Epithelial cell of proximal tubule (primary cell): ENCODE measurements at places on chromosomes 7 and 10. TPM values are rescaled to one million over a fixed set of nuclear protein-coding genes. Genes with fewer than 3 reads are reported as not detected.

TRIM24 gene
- 17.4 and 21.4 TPM in 2 replicates for total RNA-seq

ENKUR gene
- not detected in 2 replicates for total RNA-seq

NPY4R gene
- not detected in 2 replicates for total RNA-seq

DPP6 gene
- total RNA-seq, result 1.2 TPM in 1 of 2 replicates, not detected in the other

SLIT1 gene
- total RNA-seq, result under 0.01 and 0.12 TPM in 2 replicates

PNLIPRP3 gene
- total RNA-seq, result not detected in 2 replicates

PAPOLB gene
- total RNA-seq, result 0.07 TPM in 1 of 2 replicates, not detected in the other

AKR1C4 gene
- not detected in 2 replicates for total RNA-seq

CNNM2 gene
- 1.2 and 1.3 TPM in 2 replicates for total RNA-seq

LIPJ gene
- not detected in 2 replicates for total RNA-seq

MALRD1 gene
- 0.06 TPM in 1 of 2 replicates, not detected in the other for total RNA-seq

ZNHIT1 gene
- 119 and 129 TPM in 2 replicates for total RNA-seq

SLC18A3 gene
- total RNA-seq, result not detected in 2 replicates

PGAM2 gene
- not detected in 2 replicates for total RNA-seq

SCIN gene
- total RNA-seq, result 5.1 and 6.3 TPM in 2 replicates

R3HCC1L gene
- 8.6 and 9.2 TPM in 2 replicates for total RNA-seq

RELN gene
- total RNA-seq, result 1.2 and 3.8 TPM in 2 replicates

OR2A1 gene
- 0.17 TPM in 1 of 2 replicates, not detected in the other for total RNA-seq

TMEM229A gene
- total RNA-seq, result not detected in 2 replicates

CYP3A4 gene
- not detected in 2 replicates for total RNA-seq

EGR2 gene
- 0.06 TPM in 1 of 2 replicates, not detected in the other for total RNA-seq

PDCD11 gene
- 32.6 and 35.2 TPM in 2 replicates for total RNA-seq

VWA2 gene
- 0.43 and 1.2 TPM in 2 replicates for total RNA-seq

FRAT2 gene
- total RNA-seq, result 6.3 and 11.4 TPM in 2 replicates

SLC29A3 gene
- 0.58 and 2.2 TPM in 2 replicates for total RNA-seq

ENTPD1 gene
- total RNA-seq, result not detected in 2 replicates

CALHM2 gene
- total RNA-seq, result 4.6 and 4.7 TPM in 2 replicates

PON3 gene
- total RNA-seq, result not detected in 2 replicates

BLNK gene
- 0.12 and 0.29 TPM in 2 replicates for total RNA-seq

STEAP1 gene
- total RNA-seq, result 3.4 and 8.0 TPM in 2 replicates

ADCY1 gene
- 0.51 and 1.2 TPM in 2 replicates for total RNA-seq

NPY4R2 gene
- not detected in 2 replicates for total RNA-seq

DNAH11 gene
- total RNA-seq, result 0.07 and 2.8 TPM in 2 replicates

WNT8B gene
- not detected in 2 replicates for total RNA-seq

FAM25A gene
- not detected in 2 replicates for total RNA-seq

OPN4 gene
- not detected in 2 replicates for total RNA-seq

ABCB4 gene
- 0.58 and 12.6 TPM in 2 replicates for total RNA-seq

SFTPD gene
- total RNA-seq, result not detected in 2 replicates

MRLN gene
- not detected in 2 replicates for total RNA-seq

GHRHR gene
- total RNA-seq, result not detected in 2 replicates

NRG3 gene
- total RNA-seq, result 0.58 and 0.92 TPM in 2 replicates

C10orf143 gene
- 0.22 and 4.7 TPM in 2 replicates for total RNA-seq

ANKIB1 gene
- total RNA-seq, result 20.9 and 27.3 TPM in 2 replicates

TWIST1 gene
- total RNA-seq, result 0.22 TPM in 1 of 2 replicates, not detected in the other

GRID1 gene
- total RNA-seq, result 0.52 TPM in 1 of 2 replicates, not detected in the other

ZP3 gene
- 0.87 and 4.7 TPM in 2 replicates for total RNA-seq

PLAC9 gene
- not detected in 2 replicates for total RNA-seq

ASCC1 gene
- 21.4 and 39.0 TPM in 2 replicates for total RNA-seq

EVX1 gene
- total RNA-seq, result not detected in 2 replicates
